ENCODE measurements at places on chromosomes 13 and 19. TPM values are rescaled to one million over a fixed set of nuclear protein-coding genes. Genes with fewer than 3 reads are reported as not detected.

DNA sequence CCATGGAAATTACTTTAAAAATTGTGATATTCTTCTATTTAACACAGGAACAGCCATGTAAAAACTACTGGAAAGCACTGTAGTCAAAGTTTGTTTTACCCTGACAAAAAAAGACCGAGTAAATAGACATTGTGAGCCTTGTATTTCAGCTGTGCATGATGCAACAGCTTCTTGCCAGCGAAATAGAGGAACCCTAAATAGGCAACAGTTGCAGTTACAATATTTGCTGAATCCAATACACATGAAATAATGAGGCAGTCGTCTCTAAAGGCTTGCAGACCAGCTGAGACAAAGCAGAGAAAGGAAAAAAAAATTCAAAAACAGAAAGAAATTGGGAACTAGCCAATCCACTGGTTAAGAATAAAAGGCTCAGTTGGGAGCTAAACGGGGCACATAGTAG, 1001.1 kb downstream of the OLFM4 start:
- no peak for DNase-seq

The POU2F2 gene
- 0.74 TPM for total RNA-seq

GRCh38 chr13:44395976-44396694, 22.5 kb downstream of the SERP2 start:
- DNase-seq = no peak

- no peak for DNase-seq
Observed at GRCh38 chr13:98272549-98272948, 95.5 kb upstream of the RNF113B start.

- no peak for DNase-seq
Observed at GRCh38 chr13:113053801-113054604, 51.6 kb upstream of the F7 start.

The ZNF30 gene
- 2.5 TPM for total RNA-seq

DNA sequence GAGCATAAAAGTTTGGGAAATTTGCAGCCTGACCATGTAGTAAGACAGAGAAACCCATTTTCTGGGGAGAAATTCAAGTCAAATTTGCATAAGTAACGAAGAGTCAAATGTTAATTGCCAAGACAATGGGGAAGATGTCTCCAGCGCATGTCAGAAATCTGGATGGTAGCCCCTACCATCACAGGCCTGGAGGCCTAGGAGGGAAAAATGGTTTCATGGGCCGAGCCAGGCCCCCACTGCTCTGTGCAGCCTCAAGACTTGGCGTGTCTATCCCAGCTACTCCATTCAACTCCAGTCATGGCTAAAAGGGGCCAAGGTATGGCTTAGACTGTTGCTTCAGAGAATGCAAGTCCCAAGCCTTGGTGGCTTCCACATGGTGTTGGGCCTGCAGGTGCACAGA, 269.8 kb downstream of the RFC3 start:
- DNase-seq = no peak
